ENCODE measurements at places on chromosomes 3 and 15. TPM values are rescaled to one million over a fixed set of nuclear protein-coding genes. Genes with fewer than 3 reads are reported as not detected.

DNA sequence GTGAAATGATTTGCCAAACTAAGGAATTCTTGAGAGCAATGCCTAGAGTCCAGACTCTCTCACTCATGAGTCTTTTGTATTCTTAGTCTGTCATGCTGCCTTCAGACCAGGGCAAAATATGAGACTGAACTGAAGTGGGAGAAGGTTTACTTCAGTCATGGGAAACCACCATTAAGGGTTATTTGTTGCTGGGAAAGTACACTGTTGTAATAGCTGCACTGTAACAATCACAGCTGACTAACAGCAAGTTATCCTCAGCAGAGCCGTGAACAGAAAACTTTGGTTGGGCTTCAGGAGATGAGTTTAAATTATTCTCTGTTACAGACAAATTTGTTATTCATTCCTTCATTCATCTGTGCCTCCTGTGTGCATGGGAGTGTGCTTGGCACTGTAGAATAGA is 258.5 kb downstream of the ROBO2 start:
- peak; percentile 35 for DNase-seq

DNA sequence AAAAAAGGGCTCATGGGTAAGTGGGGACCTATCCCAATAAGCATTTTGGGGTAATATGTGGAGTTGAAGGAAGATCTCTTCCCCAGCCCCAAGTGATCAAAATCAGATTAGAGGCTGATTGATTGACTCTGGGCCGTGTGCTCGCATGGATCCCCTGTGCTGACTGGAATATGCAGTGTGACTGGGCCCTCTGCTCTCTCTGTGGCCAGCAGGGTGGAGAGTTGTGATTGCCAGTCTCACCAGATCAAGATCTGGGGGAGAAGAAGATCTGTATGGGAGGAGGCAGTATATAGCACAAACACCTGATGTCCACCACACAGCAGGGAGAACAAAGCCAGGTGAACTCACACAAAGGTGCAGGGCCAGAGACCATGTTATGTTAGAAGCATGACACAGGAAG is 8.8 kb downstream of the NUDT16 start:
- DNase-seq, result no peak

GRCh38 chr3:99551520-99551919 is 86.9 kb upstream of the COL8A1 start:
- peak; percentile 11 for DNase-seq

DNA sequence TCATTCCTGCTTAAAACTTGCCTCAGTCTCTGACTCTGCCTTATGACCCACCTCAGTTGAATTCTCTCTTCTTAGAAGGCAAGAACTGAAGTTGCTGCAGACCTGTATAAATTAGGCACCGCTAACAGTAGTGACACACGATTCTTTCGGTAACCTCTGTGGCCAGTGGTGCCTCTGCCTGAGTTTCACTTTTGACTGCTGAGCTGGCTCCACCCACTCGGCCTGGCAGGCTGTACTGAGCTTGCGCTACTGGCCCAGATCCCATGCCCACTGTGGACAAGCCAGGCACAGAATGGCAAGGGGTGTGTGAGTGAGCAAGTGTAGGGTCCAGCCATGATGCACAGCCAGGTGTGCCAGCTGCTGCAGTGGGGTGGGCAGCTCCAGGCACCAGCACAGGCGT is 19.1 kb upstream of the EIF1B start:
- no peak for DNase-seq

DNA sequence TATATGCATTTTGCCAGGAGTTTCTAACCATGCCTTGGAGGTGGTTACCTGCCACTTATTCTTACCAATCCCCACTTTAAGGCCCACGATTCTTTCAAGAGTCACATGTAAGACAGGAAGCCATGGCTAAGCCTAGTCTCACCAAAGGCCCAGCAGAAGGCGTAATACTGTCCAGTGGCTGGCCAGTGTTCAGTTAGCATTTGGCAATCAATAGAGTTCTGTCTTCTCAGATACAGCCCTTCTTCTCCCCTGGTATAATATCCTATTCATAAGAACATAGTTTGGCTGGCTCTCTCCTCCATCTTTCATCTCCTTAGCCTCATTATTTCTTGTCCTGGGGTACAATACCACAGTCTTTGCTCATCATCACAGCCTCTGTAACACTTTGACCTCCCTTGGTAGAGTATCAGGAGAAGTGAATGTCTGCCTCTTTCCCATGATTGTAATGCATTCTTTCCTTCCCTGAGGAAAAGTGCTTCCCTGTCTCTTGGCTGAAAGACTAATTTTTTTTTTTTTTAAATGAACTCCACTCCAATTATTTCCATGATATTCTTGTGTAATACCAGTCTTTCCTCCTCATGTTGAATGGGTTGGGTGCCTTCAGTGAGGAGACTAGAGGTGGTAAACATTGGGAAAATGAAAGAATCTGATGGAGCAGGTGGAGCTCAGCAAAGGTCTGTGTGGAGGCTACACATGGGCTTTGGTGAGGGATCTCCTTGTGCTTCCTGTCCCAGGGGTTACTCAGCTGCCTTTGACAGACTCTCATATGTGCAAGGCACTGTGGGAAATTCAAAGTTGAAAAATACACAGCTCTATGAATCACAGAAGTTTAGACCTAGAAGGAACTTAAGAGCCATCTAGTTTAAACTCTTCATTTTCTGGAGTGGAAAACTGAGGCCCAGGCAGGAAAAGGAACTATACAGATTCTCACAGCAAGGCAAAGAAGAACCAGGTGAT is 218.2 kb downstream of the P3H2 start:
- peak; percentile 7 for DNase-seq

- no peak for DNase-seq
These were observed 22.5 kb upstream of the TSC22D2 start for GRCh38 chr3:150385296-150386242.

Gene FOXL2
- not detected for polyA plus RNA-seq

GRCh38 chr3:127949446-127950055 is 34.5 kb downstream of the KBTBD12 start:
- peak; percentile 53 for DNase-seq

- no peak for DNase-seq
These were observed 456.1 kb downstream of the RAP2B start for GRCh38 chr3:153618176-153618575.

GRCh38 chr3:126557415-126557745 is 1.4 kb downstream of the C3orf22 start:
- no peak for DNase-seq

Gene IMPG2
- polyA plus RNA-seq, result 1.2 TPM

Gene OR5K1
- not detected for polyA plus RNA-seq

GRCh38 chr15:89932880-89933279 is 20.1 kb upstream of the ARPIN start:
- no peak for DNase-seq

Gene PLSCR2
- polyA plus RNA-seq, result 0.28 TPM

DNA sequence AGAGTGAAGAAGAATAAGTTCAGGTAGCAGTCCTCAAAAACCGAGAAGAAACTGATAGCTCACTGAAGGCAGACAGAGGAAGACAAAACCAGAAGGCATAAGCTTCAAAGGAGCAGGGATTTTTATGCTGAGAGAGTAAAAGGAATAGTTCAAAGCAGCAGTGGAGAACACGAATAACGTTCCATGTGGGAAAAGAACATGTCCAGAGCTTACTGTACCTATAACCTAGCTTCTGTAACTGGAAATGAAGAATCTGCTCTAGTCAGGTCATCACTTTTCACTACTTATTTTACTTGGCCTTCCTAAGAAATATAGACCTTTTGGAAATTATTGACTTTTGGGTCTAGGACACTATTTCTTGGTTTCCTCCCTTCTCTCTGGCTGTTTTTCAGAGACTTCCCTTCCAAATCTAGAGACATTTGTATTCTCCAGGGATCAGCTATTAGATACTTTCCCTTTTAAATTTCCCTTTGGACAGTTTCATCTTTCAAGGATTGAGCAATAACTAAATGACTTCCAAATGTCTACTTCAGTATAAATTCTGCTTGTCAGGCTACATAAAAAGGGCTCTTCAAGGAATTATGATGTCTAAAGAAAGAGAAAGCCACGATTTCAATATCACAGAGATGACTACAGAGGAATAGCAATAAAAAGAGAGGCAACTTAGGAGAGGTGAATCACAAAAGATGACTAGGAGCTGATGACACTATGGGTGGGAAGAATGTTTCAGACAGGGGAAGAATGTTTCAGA is 46.7 kb downstream of the UBE3A start:
- DNase-seq, result peak; percentile 82

Gene TMCO5A
- polyA plus RNA-seq, result not detected

Gene PPP1R14D
- polyA plus RNA-seq, result 0.23 TPM

DNA sequence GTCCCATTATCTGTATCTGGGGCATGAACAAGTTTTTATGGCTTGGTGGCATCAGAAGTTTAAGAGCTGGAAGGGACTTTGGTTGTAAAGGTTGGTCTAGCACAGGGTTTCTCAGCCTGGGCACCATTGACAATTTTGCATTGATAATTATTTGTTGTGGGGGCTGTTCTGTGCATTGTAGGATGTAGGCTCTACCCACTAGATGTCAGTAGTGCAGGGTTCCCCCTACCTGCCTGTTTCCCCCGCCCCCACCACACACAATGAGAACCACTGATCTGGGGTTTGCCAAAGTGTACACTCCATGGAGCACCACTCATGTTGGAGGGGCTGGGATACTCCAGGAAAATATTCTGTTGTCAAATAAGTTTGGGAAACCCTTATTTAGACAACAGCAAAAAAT is 42.7 kb downstream of the PLCL2 start:
- DNase-seq, result no peak

GRCh38 chr15:96359616-96360521 is 29.4 kb downstream of the NR2F2 start:
- peak; percentile 51 for DNase-seq

- peak; percentile 62 for DNase-seq
These were observed 27.6 kb downstream of the TBC1D2B start for GRCh38 chr15:78049691-78050440.

DNA sequence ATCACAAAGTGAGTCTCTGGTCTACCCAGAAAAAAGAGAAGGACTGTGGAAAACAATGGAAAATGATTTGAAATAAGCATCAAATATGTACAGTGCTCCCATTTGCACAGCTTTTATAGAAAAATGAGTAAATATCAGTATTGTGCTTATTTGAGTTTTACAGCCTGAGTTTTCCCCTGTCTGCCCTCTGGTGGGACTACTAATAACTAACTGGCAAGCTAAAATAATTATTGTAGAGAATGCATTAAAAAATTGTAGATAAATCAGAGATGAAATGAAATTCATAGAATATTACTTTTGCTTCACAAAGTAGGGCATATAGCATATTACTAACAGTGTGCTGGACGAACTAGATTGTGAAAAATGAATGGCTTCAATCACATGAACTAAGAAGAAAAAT is 287.1 kb downstream of the NAALADL2 start:
- peak; percentile 40 for DNase-seq

DNA sequence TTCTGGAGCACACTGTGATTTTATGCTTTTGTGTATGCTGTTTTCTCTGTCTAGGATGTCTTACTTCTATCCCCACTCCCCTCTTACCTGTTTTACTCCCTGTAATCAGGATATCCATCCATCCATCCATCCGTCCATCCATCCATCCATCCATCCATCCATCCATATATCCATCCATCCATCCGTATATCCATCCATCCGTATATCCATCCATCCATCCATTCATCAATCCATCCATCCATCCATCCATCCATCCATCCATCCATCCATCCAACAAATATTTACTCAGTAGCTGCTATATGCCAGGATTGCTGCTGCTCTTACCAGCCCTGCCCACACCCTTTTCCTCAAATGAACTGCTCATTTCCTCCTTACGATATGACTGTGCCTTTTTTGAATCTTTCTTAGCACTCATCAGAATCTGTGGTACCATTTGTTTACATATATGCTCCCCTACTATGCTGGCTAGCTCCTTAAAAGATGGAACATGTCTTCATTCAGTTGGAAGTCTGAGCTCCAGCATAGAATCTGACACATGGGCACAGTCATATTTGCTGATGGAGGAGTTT is 35.2 kb downstream of the USP13 start:
- DNase-seq, result no peak

Gene TIMP4
- polyA plus RNA-seq, result 2.1 TPM

GRCh38 chr3:25000971-25001591 is 427.0 kb upstream of the RARB start:
- peak; percentile 79 for DNase-seq

DNA sequence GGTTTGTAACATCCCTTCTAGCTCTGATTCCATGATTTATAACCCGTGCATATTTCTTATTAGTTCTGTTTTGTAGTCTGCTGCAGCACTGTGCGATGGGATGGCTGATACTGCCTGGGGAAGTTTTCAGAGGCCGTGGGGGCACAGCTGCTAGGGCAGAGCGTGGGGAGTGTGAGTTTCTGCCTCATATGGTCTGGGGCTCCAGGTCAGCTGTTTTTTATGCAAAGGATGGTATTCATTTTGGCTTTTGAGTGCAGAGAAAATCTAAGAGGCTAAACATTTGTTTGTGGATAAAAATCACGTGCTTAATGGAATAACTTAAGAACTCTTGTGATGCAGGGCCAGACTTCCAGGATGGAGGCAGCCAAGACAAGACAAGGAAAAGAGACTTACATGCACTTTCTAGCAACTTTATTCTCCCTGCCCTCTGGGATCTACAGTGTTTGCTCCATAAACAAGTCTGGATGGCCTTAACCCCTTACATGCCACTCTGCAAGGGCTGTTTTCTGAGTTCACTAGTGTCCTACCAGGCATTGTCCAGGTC is 45.5 kb upstream of the CFAP161 start:
- peak; percentile 81 for DNase-seq

Gene MESP2
- polyA plus RNA-seq, result 0.59 TPM

- DNase-seq, result no peak
These were observed 19.1 kb downstream of the ARIH1 start for GRCh38 chr15:72493220-72493619.

DNA sequence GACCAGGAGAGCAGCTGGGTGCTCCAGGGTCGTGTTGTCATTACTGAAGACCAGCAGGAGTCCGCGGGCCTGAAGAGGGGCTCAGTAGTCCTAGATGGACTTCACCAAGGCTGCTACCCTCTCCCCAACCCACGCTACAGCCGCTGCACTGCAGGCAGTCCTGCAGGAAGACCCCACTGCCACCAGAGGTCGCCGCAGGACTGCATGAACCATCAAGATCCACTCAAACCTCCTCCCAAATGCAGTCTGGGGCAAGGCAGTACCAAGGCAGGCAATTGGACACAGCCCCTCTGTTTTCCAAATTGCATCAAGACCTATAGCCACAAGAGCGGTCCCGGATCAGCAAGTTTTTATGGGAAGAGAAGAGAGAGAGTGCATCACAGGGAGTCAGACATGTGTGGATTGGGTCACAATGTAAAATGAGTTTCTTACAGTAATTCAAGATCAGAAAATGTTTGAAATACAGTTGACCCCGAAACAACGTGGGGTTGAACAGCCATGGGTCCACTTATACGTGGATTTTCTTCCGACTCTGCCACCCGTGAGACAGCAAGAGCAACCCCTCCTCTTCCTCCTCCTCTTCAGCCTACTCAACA is 46.7 kb downstream of the DZIP1L start:
- peak; percentile 72 for DNase-seq

Data from muscle of leg (tissue), 16 donors.